ENCODE measurements at places on chromosomes 6 and 20. TPM values are rescaled to one million over a fixed set of nuclear protein-coding genes. Genes with fewer than 3 reads are reported as not detected.

Gene SPO11
- total RNA-seq, result not detected

DNA sequence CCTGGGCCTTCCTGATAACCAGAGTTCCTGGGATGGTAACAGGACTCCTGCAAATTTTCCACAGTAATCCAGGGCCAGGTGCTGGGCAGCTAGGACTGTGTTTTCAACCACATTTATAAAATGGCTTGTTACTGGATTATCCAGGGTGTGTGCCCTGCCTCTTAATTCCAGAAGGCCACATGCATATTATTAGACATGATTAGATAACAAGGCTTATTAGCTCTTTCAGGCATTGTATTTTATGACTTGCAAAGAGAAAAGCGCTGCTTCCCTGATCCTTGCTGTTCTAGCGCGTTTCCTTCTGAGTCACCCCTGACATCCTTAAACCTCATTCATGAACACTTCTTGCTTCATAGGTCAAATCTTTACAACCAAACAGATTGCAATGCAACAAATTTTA is 208.6 kb downstream of the UST start:
- no peak overlapping the region for H3K4me3 ChIP-seq
- H3K27me3 ChIP-seq, result no peaks in the 10 kb centered on the region
- no peak for DNase-seq
- peaks cover 1% of the 10 kb centered on the region for H3K36me3 ChIP-seq

DNA sequence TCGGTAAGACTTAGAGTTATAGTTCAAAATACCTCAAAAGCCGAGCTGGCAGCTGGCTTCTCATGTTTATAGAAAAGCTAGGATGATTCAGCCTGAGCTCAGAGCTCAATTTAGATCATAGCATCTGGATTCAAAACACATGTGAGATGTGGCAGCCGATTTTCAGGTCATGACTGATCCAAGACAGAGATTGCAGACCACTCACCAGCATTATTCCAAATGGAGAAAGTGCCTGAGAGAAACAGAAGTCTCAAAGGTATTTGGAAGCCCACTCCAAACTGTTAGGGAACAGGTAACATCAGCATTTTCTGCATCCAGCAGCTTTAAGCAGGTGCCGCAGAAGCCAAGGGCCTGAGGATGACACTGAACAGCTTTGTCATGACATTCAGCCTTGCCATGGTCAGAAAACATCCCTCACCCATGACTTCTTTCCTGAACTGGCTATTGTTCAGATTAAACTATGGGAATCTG is 102.2 kb downstream of the BACH2 start:
- DNase-seq, result peak; percentile 53
- H3K4me1 ChIP-seq, result peaks cover 93% of the 10 kb centered on the region
- H3K27ac ChIP-seq, result peak overlapping the region; percentile 88
- H3K27me3 ChIP-seq, result no peaks in the 10 kb centered on the region
- peak overlapping the region; percentile 5 for H3K4me3 ChIP-seq
- peaks cover 49% of the 10 kb centered on the region for H3K36me3 ChIP-seq

DNA sequence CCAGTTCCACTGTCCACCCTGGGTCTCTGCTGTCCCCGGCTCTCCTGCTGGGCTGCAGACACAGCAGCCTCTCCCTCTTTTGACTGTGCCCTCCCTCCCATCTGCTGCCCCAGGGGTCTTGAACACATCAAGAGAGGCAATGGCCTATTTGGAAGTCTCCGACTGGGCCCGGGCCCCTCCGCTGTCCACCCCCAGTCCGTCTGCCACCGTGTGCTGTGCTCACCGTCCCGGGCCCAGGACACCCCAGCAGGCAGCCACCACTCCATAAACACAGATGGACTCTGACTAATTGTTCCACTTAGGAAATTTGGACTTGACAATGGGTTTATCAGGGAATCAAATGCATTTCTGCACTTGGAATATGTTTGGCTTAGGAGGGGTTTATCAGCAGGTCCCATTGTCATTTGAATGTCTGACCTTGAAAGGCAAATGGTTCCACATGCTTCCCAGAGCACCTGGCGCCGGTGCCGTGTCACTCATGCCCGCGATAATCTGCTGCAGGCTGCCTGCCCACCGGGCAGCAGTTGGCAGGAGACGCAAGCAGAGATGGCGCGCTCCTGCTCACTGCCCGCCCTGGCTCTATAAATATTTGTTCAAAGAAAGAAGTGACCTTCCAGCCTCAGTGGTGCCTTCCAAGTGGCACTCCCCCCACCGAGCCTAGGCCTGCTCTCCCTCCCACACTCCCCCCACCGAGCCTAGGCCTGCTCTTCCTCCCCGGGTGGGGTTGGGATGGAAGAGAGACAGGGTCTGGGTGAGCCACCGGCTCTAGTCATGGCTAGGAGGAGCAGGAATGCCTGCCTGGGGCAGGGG is 18.8 kb upstream of the FRMD1 start:
- H3K27me3 ChIP-seq, result peaks cover 20% of the 10 kb centered on the region
- no peaks in the 10 kb centered on the region for H3K36me3 ChIP-seq
- no peak overlapping the region for H3K27ac ChIP-seq
- no peaks in the 10 kb centered on the region for H3K4me1 ChIP-seq
- no peak overlapping the region for H3K4me3 ChIP-seq

GRCh38 chr6:154888421-154889295 is 106.5 kb upstream of the TIAM2 start:
- H3K27ac ChIP-seq, result no peak overlapping the region
- no peak for DNase-seq
- peaks cover 10% of the 10 kb centered on the region for H3K4me1 ChIP-seq
